ENCODE measurements at places on chromosomes 5 and 9.

- DNase-seq: no peak
These were observed 119.2 kb downstream of the CWC27 start for GRCh38 chr5:64887910-64888309.

DNA sequence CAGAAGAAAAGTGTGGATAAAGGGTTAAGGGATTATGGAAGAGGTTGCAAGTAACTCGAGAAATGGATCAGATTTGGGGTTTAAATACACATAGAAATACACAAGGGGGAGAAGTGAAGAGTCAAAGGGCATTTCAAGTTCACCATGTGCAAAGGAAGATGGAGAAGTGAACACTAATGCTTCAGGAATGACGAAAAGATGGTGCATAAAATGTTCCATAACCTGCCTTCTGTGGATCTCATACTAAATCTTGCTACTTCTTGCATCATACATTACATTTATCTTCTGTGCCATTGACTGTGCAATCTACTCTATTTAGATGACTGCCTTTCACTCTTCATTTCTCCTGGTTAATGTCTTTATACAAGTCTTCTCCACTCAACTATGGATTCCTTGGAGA lies 5.7 kb upstream of the SMC2 start:
- DNase-seq: no peak

DNA sequence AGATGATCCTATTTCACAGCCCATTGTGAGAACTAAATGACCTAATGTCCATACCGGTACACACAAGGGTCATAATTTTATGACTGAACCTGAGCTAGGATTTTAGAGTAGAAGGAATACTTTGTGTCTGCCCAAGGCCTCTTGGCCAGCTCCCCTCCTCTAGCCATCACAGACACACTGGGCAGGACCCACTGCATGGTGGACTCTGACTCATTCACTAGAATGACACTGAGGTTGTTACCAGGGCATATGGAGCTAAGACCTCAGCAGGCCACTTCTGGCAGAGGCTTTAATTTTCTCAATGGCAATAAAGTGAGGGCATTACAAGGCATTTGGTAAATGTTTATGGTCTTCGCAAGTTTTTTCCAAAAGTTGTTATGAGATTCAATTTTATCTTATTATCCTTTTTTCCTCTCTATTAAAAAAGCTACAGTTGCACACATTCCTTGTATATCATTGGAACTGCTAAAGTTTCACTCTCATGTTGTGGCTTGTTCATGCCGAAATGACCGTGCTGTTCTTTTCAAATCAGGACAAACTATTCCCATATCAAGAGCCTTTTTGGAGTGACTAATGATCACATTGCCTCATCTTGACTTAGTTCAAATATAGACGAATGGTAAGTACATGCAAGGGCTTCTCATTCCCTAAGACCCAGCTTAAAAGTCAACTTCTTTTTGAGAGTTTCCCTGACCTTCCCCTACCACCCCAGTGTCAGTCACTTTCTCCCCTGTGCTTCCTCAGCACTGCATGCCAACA lies 595.7 kb downstream of the ACTL7B start:
- no peak for DNase-seq

DNA sequence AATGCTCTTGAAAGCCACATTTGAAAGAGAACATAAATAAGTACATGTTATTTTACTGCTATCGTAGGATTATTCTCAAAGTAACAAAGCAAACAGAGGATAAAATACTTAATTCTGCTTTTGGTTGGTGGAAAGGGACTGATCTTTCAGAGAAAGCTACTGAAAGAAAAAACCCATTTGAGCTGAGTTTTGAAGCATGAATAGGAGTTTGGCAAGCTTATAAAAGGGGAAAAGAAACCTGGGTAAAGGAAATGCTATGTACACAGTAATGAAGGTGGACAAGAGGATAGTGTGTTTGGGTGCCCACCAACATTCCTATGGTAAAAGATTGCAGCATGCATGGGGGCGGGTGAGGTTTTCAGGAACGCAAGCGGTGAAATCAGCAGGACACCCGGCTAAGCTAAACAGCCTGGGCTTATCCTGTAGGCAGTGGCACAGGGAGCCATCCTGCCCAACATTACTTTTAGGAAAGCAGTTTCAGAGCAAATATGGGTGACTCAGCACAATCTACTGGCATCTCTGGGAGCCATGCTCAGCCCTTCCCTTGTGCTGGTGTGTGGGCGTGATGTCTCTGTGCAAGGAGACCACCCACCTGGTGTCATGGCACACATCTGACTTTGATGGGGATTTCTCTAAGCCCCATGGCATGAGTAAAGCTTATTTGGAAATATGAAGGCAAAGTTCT lies 673.9 kb upstream of the KLF4 start:
- no peak for DNase-seq

DNA sequence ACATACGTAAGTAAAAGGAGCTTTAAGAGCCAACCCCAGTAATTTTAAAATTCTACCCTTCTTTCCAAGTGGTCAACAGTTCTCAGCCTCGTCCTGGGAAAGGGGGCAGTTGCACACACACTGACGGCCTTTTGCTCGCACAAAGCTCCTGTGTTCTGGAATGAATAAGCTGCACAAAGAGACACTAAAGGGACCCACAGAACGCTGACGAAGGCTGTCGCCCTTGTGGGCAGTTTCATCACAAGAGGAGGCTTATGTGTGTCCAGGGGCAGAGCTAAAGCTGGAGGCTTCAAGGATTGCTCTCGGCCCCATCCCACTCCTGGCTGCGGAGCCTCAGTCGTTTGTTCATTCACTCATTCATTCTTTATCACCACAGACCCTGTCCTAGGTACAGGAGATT lies 67.0 kb upstream of the NEK6 start:
- DNase-seq: no peak

DNA sequence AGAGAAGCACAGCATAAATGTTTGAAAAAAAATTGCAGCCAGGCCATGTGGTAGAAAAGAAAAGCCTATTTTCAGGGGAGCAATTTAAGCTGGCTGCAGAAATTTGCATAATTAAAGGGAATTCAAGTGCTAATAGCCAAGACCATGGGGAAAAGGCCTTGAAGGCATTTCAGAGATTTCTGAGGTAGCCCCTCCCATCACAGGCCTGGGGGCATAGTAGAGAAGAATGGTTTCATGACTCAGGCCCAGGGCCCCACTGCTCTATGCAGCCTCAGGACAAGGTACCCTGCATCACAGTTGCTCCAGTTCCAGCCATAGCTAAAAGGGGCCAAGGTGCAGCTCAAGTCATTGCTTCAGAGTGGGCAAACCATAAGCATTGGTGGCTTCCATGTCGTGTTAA lies 1416.0 kb downstream of the EFNA5 start:
- DNase-seq: no peak

Data from bone marrow (tissue), 2 donors.